ENCODE measurements at places on chromosomes 7 and 10. TPM values are rescaled to one million over a fixed set of nuclear protein-coding genes. Genes with fewer than 3 reads are reported as not detected.

GLCCI1 gene
- total RNA-seq = 36.4 TPM

AVPI1 gene
- total RNA-seq = 8.0 TPM

OR2A42 gene
- total RNA-seq = not detected

METTL27 gene
- total RNA-seq = 3.4 TPM

CYP3A4 gene
- total RNA-seq = 0.15 TPM

ALOX5 gene
- total RNA-seq = 0.82 TPM

ATOH7 gene
- 0.28 TPM for total RNA-seq

TRIM73 gene
- total RNA-seq = 4.1 TPM

GRCh38 chr7:26546508-26547053 lies 254.9 kb downstream of the SNX10 start:
- DNase-seq = no peak

DNA sequence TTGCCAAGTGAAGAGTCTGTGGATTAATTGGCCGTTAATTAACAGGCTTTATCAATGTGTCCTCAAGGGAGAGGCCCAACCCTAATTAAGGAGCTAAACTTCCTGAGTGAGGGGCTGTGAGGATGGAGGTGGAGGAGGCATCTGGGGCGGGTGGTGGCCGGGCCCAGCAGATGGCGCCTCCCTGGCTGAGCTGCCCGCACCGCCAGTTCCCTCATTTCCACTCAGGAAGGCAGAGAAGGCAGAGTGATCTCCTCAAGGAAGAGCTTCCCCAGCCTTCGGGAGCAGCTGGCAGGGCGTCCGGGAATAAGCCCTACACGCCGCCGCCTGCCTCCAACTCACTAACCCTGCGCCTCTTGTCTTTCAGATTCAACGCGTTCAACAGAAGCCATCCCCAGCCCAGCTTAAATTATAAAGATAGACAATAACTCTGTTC lies 112.2 kb downstream of the CYTH3 start:
- DNase-seq = no peak

- DNase-seq = no peak
These were observed 6.3 kb upstream of the PANK1 start for GRCh38 chr10:89651205-89651915.

DNA sequence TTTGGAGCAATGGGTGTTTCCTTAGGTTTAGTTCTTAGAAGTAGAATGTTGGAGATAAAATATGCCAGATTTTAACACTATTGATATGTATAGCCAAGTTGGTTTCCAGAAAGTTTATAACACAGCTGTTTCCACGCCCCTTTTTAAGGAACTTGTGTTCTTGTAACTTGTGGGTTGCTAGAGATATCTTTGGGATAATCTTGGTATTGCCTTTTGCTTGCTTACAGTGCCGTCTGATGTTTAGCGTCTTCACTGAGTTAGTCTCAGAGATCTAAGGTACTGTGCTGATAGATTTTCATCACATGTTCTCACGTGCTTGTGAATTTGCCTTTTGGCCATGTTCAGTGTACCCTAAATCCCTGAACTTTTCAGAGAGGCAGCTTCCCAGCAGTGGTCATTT lies 12.4 kb downstream of the TMEM248 start:
- no peak for DNase-seq

GRCh38 chr10:125080984-125081383 lies 79.4 kb downstream of the CTBP2 start:
- DNase-seq = no peak

- no peak for DNase-seq
These were observed 154.6 kb downstream of the TPST1 start for GRCh38 chr7:66359656-66360211.

- DNase-seq = no peak
These were observed 140.1 kb downstream of the ITGA8 start for GRCh38 chr10:15579605-15580004.
